ENCODE measurements at places on chromosomes 1 and 21.

DNA sequence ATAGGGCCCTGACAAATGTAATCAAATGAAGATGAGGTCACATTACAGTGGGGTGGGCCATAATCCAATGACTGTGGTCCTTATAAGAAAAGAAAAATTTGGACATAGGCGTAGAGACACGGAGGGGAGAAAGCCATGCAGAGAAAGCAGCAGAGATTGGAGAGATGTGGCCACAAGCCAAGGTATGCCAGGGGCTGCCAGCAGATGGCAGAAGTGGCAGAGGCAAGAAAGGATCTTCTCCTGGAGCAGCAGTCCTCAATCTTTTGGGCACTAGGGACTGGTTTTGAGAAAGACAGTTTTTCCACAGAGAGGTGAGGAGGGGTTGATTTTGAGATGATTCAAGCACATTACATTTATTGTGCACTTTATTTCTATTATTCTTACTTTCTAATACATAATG lies 355.1 kb downstream of the NPHP4 start:
- no peak for DNase-seq

- DNase-seq: no peak
Measured at GRCh38 chr1:222769181-222769580, 32.2 kb downstream of the FAM177B start.

GRCh38 chr1:5907966-5908365 lies 84.3 kb downstream of the NPHP4 start:
- DNase-seq: no peak

DNA sequence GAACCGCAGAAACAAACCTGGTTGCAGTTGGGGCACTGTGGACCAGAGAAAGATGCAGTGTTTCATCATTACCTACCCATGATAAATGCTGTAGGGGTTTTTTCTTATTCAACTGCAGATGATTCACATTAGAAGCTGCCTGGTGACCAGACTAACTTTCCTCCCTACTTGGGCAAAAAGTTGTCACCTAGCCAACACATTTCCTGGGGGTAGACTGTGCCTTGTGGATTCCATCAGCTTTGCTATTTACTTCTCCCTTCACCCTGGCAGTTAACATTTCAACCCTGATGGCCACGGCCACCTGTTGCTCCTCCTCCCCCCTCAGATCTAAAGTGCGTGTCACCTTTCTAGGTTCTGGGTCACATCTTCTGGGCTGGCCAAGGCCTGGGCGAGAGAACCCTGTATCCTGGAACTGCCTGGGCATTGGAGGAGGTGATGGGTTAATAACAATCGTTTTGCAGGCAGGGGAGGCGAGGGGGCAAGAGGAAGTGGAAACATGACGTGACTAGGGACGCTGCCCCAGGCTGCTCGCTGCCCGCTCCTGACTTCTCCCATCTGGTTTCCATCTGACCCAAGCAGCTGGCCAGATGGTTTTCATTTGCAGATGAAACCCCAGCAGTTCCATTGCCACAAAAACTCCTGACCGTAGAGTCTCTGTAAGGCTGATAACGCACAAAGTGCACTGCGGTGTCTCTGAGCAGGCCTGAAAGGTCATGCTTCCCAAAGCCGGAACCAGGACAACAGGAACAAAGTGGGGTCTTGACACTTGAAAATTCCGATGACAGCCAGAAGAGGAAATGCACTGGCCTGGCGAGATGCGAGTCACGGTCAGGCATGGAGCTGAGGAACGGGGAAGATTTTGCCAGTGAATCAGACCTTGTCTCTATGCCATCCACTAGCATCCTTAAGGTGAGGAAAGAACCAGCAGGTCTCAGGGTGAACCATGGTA lies 36.6 kb downstream of the CAPZB start:
- DNase-seq: no peak

DNA sequence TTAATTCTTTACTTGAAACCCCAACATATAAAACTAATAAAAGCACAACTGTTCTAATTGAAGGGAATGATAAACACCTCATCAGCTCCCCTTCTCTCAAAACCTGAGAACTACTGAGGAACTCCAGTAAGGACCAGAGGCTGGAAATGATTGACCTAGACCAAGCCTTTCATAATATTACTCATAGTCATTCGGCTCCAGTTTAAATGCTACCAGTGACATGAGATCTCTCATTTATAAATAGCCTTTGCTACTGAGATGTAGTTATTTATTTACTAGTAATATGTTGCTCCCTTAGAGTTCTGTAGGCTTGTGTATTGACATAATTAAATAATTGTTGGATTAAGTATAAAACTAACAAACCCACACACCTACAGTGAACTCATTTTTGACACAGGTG lies 209.8 kb upstream of the PRMT6 start:
- DNase-seq: no peak

DNA sequence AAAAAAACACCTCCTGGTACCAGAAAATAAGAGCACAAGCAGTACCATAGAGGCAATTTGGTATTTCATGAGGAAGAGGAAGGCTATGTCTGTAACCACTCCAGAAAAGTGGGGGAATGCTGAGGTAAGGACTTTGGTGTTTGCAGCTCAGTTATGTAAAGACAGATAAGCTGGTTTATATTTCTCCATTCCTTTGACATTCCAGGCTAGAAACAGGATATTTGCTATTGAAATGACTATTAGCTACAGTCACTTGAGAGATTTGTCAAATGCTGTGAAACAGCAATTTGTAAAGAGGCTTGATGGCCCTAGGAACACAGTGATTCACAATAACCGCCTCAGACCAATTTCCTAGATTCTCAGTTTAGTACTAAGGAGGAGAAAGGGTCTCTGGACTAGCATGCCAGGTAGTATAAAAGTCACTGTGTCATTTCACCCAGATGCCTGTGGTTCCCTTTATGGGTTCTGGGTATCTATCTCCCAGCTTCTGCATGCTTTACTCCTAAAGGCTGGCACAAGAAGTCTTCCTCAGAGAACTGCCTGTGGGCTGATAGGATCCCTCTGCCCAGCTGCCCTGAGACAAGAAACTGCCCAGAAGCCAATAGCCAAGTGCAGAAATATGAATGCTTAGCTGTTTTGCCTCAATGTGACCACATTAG lies 80.5 kb downstream of the VCAM1 start:
- no peak for DNase-seq

DNA sequence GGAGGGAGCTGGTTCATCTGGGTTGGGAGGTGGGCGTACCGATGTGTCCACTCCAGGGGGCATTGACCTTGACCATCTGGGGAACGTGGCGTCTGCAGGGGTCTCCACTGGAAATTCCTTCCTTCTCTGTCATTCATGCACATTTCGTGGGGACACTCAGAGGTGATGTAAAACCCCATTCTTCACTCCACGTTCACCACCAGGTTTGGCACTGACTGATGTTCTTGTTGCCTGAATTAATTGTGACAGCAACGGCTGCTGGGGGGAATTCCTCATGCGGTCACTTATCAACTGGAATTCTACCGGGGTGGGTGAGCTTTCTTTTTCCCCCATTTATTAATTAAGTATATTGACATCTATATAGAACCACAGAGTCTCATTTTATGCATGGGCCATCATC lies 18.1 kb upstream of the POFUT2 start:
- DNase-seq: no peak

DNA sequence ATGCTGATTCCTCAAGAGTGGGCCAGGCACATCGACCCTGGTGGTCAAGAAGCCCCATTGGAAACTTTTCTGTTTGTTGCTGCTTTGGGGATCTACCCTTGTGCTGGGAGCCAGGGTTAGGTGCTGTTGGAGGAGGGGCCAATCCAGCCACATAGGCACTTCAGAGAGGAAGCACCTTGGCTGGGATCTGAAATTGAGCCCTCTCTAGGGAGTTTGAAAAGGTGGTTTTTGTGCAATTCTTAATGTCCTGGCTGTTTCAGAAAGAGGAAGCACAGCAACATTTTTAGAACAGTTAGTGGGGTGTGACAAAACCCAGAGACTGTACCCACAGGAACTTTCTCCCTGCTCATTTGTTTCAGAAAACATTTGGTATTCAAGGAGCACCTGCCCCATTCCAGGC lies 17.2 kb upstream of the BEND5 start:
- DNase-seq: no peak

- no peak for DNase-seq
Measured at GRCh38 chr21:29546071-29546470, 247.3 kb downstream of the BACH1 start.

DNA sequence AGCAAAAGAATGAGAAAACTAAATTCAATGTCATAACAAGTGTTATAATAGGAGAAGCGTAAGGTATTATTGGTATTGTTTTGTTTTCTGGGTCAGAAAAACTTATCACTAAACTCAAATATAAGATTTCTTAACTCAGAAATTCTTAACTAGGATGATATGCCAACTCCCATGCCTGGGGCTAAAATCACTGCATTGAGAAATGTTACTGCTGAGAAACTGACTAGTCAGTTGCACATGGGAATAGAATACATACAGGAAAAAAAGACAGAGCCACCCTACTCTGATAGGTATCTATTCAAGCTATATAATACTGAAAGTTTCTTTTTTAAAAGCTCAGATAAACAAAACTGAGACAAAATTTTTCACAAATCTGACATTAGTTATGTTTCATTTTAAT lies 56.3 kb downstream of the PRPF38A start:
- no peak for DNase-seq

DNA sequence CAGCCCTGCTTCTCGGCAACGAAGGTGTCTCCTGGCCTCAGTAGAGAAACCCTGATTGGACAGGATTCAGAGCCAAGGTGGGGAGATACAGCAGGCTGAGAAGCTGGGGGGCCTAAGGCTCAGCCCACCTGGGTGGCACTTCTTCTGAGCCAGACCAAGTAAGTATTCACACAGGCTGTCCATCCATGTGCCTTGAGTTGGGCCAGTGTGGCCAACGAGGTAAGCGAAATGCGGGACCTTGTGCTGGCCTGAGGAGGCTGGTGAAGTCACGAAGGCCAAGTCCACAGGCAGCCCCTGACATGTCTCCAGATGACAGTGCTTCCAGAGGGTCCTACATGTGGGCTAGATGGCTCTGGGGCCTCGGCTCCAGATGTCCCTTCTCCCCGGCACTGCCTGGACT lies 91.4 kb downstream of the ITPKB start:
- DNase-seq: no peak

Data from stimulated activated CD4-positive, alpha-beta T cell treated with anti-CD3 and anti-CD28 coated beads, Interleukin-15, amount 100 ng/mL, for 1 hour (primary cell).